ENCODE measurements at places on chromosomes 6 and 20.

DNA sequence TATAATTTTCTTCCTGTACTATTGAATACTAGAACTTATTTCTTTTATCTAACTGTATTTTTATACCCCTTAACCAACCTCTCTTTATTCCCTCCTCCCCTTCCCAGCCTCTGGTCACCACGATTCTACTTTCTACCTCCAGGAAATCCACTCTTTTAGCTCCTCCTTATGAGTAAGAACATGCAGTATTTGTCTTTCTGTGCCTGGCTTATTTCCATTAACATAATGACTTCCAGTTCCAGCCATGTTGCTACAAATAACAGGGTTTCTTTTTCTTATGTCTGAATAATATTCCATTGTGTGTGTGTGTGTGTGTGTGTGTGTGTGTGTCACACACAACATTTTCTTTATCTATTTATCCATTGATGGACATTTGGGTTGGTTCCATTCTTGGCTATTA is 152.3 kb upstream of the OLIG3 start:
- no peak for DNase-seq

GRCh38 chr20:40760399-40760798 is 71.4 kb upstream of the MAFB start:
- no peak for DNase-seq

- no peak for DNase-seq
Measured at GRCh38 chr20:50320005-50320900, 129.6 kb downstream of the CEBPB start.

DNA sequence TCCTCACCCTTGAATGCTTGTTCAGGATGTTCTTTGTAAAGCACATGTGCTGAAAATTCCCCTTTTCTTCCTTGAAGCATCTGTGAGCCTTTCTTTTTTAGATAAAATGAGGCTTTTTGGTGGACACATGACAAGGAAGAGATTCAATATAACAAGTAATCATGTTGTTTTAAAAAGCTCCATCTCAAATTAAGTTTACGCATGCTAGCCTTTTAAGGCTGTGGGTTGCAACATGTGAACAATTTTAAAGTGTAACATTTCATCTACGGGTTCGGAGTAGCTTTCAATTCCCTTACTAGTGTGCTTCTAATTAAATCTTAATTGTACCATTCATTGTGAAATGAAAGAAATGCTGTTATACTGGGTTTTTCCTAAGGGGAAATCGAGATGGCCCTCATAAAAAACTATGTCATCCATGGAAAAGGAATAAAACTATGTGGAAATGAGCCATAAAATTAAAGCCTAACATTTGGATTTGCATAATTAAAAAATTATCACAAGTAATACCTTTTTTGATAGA is 19.3 kb upstream of the OSTM1 start:
- DNase-seq = no peak

DNA sequence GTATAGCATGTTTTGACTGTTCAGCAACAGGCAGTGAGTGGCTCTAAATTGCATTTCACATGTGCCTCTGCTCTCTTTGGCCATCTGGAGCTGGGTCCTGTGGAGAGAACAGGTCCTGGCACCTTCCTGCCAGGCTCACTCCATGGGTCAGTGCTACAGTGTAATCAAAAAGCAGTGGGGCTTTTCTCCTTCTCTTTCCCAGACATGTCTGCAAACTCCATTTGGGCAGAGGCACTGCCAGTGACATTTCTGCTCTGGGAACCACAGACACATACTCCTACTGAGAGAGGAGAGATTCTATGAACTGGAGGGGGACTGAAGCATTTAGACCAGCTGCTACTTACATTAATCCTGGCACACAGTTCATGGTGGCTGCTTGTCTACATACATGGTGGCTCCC is 68.3 kb upstream of the TRAF3IP2 start:
- no peak for DNase-seq

GRCh38 chr20:1669304-1669703 is 11.7 kb upstream of the SIRPG start:
- no peak for DNase-seq

DNA sequence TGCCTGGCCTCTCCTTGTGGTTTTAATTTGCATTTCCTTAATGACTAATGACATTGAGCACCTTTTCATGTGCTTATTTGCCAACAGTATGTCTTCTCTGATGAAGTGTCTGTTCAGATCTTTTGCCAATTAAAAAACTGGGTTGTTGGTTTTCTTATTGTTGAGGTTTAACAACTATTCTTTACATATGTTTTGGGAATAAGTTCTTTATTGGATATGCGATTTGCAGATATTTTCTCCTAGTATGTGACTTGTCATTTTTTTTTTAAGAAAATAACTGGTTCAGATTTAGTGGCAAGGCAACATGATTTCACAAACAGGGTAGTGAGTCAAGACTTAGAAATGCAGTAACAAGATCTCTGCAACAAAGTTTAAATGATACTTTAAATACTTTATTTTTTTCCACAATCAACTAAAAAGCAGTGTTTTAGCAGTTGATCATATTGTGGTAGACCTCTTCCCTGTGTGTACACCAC is 67.8 kb downstream of the TIAM2 start:
- no peak for DNase-seq

DNA sequence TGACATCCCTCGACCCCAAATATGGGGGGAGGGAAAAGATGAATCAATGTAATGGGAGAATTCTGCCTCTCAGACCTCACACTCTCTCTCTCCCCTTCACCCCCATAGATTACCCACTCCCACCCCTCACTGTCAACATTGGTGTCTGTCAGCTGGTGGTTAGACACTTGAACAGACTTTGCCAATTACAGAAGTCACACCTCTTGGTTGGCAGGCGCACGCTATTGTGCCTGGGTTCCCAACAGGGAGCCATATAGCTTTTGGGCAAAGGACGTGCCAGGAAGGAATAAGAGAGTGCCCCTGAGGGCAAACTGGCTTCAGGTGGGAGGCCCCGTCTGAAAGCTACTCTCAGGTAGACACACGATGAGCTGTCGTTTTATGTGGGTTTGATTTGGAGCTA is 54.1 kb upstream of the FYN start:
- DNase-seq = no peak

DNA sequence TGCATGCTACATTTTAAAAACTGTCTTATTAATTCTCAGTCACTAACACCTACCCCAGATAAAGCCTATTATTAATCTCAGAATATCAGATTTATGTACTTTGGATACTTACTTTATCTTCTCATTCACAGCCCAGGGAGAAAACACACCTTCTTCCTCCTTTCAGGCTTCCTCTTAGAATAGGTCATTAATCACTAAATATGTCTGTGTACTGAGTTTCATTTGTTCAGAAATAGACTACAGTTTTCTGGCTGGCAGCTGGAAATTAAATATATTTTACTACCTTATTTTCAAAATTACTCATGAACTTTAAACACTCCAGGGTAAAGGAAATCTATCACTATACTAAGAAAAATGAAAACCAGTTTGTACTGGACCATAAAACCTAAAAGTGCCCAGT is 147.7 kb upstream of the DST start:
- DNase-seq = no peak

- no peak for DNase-seq
Measured at GRCh38 chr20:21232546-21233280, 70.4 kb upstream of the XRN2 start.

DNA sequence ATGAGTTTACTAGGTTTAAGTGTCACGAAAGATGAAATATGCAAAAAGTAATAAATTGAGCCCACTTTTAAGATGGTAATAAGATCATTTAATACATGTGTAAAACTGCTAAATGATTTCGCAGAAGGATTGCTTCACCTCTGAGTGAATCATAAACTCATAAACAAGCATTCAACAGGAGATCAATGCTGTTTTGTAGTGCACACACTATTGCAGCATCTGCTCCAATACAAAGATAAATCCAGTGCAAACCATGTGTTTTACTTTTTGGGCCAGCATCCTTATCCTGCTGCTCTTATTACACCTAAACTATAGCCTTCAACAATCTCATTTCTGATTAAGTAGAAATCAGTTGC is 400.1 kb downstream of the NKAIN2 start:
- DNase-seq = no peak

DNA sequence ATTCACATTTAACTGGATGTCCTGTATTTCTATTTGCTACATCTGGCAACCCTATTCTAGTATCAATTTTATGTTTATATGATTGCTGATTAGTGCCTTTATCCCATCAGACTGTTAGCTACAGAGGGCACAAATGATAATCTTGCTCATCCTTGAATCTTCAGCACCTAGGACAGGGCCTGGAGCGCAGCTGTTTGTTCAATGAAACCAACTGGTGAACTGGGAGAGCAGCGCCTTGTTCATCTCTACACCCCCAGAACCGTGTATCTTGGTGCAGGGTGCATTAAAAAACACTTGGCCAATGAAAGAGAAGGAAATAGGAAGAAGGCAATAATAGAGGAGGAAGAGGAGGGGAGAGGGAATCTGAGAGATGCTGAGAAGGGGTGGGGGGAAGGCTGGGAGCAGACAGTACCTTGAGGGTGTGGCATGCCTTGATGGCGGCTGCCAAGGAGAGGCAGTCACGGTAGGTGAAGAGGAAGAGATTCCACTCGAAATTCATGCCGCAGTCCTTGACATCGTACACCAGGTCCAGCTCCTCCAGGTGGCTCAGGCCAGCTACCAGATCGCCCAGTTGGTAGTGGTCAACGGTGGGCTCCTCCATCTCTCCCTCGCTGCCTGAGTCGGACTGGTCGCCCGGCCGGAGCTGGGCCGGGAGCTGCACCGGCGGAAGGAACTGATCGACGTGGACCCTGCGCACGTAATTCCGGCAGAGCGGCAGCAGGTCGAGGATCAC is 15.5 kb downstream of the TMEM151B start:
- no peak for DNase-seq

- no peak for DNase-seq
Measured at GRCh38 chr6:135875446-135875845, 23.9 kb downstream of the PDE7B start.

DNA sequence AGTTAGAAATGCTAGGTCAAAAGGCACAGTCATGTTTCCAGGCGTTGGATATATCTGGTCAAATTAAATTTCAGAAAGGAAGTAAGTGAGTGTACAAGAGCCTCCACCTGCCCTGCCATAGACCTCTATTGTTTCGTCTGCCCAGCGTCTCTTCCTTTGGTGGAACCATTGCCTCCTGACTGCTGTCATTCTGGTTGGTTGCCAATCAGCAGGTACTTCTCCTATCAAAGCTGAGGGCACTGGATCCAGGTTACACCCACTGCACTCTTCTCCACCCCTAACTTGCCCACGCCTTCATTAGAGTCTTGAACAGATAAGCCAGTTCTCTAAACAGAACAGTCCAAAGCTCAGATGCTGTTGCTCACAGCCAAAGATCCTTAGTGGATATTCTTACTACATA is 2.6 kb upstream of the WFDC5 start:
- no peak for DNase-seq

- DNase-seq = no peak
Measured at GRCh38 chr6:156779206-156780094, 2.3 kb downstream of the ARID1B start.

DNA sequence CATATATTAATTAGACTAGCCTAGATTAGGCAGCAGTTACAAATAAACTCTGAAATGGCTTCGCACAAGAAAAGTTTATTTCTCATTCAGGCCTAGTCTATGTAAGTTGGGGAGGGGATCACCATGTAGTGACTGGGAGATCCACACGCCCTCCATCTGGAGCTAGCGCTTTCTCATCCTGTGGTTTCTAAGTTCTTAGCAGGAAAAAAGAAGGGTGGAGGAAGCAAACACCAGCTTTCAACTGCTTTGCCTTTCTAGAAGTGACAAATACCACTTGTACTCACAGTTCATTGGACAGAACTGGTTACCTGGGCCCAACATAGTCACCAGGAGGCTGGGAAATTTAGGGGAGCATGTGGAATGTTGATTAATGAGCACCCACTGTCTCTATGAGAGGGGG is 46.6 kb downstream of the NDUFAF5 start:
- no peak for DNase-seq

- no peak for DNase-seq
Measured at GRCh38 chr6:28945349-28945748, 21.6 kb upstream of the TRIM27 start.

DNA sequence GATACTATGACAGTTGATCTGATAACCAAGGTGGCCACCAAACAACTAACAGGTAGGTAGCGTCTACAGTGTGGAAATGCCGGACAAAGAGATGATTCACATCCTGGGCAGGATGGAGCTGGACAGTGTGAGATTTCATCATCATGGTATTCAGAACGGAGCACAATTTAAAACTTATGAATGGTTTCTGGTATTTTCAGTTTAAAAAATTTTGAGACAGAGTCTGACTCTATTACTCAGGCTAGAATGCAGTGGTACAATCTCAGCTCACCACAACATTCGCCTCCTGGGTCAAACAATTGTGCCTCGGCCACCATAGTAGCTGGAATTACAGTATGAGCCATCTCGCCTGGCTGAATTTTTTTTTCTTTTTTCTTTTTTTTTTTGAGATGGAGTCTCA is 43.8 kb downstream of the CEP57L1 start:
- no peak for DNase-seq

DNA sequence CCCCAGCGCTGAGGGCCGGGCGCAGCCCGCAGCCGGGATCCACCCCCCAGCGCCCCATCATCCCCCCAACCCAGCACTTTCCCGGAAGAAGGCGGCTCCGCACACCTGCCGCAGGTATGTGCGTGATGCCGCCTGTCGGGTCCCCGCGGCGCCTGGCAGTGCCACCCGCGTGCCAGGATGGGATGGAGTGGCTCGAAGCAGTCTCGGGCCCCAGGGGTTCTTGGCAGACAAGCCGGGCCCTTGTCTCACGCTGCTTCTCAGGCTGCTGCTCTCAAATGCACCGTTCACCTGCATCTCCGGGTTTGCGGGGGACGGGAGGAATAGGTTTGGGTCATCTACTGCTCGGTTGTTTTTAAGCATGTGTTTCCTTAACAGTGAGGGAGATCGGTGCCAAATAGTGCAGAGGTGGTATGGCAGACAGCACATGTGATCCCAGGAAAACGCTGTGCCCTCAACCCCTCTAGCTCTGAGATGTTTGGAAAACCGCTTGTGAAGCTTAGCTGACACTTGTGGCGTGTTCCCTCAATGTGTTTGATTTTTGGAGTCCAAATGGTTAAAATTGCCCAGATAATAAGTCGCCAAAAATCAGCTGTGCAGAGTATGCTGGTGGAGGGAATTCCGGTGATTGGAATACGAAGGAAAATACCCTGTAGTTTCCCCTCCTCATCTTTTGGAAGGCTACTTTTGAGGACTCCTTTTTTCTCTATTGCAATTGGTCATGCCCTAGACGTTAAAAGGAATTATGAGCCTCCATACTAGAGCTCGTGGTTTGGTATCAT is 926 bp downstream of the MYLIP start:
- DNase-seq = no peak

DNA sequence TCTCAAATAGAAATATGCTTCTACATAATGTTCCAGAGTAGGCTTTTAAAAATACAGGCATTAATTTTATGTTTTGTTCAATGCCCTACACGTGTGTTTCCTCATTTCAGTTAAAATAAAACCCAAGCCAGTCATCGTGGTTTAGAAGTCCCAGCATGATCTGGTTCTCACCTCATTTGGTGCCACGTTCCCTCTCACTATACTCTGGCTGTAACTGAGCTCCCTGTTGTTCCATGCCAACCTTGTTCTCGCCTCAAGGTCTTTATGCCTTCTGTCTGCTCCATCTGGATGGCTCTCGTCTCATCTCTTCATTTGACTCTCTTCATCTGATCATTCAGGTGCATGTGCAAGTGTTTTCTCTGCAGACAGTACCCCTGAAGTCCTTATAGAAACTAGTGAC is 32.6 kb downstream of the HDGFL1 start:
- no peak for DNase-seq

GRCh38 chr6:159819932-159820640 is 20.0 kb downstream of the PNLDC1 start:
- DNase-seq = no peak

GRCh38 chr6:33672808-33673207 is 38.7 kb downstream of the UQCC2 start:
- no peak for DNase-seq

GRCh38 chr6:85923013-85923430 is 280.3 kb upstream of the SYNCRIP start:
- no peak for DNase-seq
